NCI-H446 (cell line): ENCODE measurements at places on chromosomes 7 and 10.

GRCh38 chr10:75620356-75620755 is 188.9 kb downstream of the LRMDA start:
- no peak for DNase-seq

DNA sequence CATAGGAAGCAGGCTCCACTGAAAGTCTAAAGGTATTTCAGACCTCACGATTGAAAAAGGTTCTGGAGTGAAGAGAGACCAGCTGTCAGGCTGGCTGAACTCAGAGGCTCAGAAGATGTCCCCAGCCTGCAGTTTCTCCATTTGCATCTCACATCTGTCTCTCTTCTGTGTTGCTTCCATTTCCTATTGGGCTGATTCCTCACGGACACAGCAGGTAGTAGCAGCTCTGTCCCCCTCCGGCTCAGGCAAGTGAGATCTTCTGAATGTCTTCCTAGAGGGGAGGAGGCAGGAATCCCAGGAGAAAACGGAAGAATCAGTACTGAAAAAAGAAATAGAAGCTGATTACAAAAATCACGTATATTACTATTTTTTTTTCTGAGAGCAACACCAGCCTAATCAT is 274.1 kb upstream of the COBL start:
- DNase-seq = no peak

DNA sequence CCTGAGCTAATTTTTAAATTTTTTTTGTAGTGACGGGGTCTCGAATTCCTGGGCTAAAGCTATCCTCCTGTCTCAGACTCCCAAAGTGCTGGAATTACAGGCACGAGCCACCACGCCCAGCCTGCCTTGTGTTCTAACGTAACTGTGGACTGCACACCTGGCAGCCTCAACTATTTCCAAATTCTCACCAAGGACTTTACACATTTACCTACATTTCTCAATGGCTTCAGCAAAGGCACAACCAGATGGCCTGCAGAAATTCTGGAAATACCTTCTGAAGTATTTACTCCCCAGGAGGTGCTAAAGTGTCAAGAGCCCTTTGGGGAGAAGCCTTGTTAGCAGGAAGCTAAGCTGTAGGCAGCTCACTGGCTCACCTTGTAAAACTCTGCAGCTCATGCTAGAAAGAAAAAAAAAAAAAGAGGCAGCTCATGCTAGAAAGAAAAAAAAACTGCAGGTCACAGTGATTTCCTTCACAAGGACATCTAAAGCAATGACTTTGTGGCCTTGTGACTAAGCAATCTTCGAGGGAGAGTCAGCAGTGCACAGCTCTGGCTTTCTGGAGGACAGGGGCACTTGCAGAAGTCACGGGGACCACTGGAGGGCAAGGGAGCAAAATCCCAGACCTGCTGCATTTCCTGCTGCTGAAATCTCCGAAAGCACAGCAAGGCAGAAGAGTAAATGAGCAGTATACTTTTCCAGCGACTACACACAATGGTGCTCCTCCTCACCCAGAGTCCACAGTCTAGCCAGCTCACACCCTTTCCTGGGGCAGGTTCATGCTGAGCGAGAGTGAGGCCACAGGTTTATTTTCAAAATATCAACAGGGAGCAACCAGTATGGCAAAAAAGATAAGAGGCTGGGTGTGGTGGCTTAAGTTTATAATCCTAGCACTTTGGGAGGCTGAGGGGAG is 40.4 kb downstream of the BAIAP2L1 start:
- DNase-seq = no peak

DNA sequence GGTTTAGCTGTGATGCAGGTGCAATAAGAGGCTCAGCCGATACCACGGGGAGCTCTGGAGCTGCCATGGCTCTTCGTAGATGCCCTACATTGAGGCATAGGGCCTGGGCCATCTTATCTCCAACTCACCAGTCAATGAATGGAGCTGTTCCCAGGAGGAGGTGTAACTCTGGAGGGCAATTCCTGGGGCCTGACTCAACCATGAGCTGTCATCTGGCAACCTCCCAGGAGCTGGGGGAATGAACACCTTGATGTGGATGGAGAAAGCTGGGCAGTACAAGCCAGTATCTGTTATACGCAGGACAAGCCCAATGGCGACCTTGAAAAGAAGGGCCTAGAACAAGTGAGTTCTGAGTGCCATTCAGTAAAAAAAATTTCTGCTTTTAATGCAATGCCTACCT is 224.0 kb upstream of the PLXDC2 start:
- DNase-seq = no peak

DNA sequence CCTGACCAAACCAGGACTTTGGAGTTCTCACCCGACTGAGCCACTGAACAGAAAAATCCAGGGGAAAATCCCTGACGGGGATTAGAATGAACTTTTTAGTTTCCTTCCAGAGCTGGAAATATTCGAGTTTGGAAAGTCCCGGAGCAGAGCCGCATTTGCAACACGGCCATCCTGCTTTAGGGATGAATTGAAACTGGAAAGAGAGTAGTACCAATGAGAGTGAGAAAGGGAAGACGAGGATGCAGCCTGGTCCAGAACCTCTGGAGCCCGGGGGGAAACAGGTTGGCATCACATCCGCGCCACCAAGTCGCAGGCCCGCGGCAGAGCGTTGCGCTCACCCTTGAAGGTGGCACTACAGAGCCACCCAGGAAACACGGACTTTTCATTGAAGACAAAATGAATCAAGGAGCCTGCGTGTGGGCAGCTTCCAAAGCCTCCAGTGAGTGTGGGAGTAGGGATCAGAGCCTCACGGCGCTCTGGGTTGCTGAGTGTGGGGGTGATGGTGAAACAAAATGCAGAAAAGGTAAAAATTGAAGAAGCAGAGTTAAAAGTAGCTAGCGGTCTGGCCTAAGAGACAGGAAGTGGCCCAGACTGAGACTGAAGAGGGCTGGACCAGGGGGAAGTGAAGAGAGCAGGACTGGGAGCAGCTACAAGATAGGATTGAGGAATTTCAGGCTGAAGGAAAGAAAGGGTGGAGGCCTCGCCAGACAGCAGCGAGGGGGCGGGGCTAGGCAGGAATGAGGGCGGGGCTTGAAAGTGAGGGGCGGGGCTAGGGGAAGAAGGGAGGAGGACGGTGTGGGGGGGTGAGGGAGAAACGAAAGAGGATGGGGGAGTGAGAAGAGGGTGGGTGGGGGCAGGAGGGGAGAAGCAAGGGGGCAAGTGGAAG is 1.8 kb downstream of the SMURF1 start:
- DNase-seq = no peak
